T-helper 2 cell treated with Interferon-gamma antibody and Interleukin-4, amounts not matched to agents 5 μg/mL and 100 μg/mL, for 36 hours (primary cell): ENCODE measurements at places on chromosomes 3 and 15.

DNA sequence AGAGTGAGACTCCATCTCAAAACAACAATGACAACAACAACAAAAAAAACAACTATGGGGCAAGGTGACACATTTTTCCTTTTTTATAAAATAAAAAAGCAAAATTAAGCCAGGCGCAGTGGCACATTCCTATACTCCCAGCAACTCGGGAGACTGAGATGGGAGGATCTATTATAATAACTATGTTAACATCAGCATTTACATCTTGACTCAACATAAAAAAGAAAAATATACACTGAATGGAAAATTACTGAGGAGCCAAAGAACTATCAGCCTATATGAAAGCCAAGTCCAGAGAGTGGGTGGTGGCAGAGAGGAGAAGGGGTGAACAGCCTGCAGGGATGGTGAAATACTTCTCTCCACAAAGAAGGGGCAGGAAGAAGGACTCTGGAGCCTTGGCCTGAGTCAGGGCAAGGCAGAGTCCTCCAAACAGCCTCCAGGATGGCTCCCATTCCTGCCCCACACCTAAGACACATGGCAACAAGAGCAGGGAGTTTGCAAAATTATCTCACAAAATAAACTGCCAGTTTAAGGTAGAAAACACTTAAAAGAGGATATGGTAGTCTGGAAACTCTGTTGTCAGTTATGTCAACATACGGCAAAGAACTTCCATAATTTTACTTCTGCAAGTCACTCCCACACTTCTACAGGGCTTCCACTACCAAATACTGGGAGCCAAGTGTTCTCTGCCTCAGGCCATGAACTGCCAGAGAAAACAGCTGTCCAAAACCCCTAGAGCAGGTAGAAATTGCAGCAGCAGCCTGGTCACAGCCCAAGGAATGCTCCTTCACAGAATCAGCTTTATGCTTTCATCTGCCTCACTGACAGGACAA is 25.9 kb downstream of the HSPBAP1 start:
- no peaks in the 10 kb centered on the region for H3K27me3 ChIP-seq
- no peak for DNase-seq
- H3K36me3 ChIP-seq = peaks cover 2% of the 10 kb centered on the region
- H3K27ac ChIP-seq = no peak overlapping the region

DNA sequence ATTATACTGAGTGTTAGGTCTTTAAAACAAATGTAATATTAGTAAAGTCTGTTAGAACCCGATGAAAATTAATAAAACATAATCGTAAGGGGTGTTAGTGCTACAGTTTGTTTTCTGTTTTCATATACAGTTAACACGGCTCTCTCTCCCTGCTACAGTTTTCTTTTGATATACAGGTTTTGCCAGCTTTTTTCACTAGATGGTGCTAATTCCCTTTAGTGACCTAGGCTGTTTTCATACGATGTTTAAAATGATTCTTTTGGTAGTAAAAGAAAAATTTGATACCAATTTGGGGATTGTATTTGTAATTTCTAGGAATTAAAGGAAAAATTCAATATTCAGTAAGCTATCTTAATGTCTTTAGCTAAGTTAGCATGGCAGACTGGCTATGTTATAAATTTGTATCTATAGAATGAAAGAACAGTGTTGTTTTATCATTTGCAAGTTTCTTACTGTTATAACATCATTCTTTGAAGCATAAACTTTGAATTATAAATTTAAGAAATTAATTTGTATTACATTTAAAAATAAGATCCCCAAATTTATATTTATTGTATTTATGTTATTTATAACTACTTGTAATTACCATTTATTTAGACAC is 11.5 kb downstream of the APH1B start:
- H3K27ac ChIP-seq = peak overlapping the region; percentile 61
- no peak for DNase-seq
- peaks cover 19% of the 10 kb centered on the region for H3K36me3 ChIP-seq
- H3K27me3 ChIP-seq = no peaks in the 10 kb centered on the region
- H3K4me3 ChIP-seq = no peak overlapping the region

DNA sequence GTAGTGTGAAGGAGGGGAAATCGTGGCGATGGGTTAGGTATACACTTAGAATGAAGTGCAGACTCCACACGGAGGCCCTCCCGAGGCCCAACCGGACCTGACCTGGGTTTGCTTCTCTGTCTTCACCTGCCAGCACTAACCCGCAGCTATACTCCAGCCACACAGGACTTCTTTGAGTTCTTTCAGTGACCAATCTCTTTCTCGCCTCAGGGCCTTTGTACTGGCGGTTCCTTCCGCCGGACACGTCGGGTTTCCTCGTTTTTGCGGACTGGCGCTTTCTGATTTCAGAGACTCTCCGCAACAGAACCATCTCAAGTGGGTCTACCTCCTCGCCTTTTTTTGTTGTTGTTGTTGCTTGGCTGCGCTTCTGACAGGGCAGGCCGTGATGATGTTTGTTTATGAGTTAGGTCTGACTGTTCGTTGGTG is at the start of gene NEIL1:
Gene NEIL1, plus strand, starts transcription at position 244 of the 426 bp plus-strand sequence. CDS start 1,867 bp downstream, outside the sequence.
- no peak for DNase-seq
- H3K36me3 ChIP-seq = peaks cover 23% of the 10 kb centered on the region
- H3K4me3 ChIP-seq = peak within 1 kb of the TSS; percentile 75
- peaks cover 31% of the 10 kb centered on the region for H3K27me3 ChIP-seq

DNA sequence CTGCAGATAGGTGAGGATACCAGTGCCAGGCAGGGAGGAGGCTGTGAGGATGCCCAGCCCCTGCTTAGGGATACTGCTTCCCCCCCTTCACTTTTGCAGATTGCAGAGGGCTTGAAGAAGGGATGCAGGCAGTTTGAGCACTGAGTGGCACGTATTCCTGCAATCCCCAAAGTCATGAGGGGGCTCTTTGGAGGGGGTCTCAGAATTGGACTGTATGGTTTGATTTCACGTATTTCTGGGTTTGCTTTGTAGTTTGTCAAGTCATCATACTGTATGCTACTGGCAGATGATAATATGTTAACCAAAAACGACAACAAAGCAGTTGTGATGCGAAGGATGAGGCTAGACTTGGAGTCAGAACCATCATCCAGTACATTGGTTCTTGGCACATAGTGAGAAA is 28.1 kb downstream of the CHST14 start:
- H3K4me1 ChIP-seq = peaks cover 4% of the 10 kb centered on the region
- H3K27me3 ChIP-seq = peaks cover 15% of the 10 kb centered on the region
- no peak overlapping the region for H3K27ac ChIP-seq
- DNase-seq = no peak

- H3K4me3 ChIP-seq = no peak overlapping the region
- no peak overlapping the region for H3K27ac ChIP-seq
- DNase-seq = no peak
- no peaks in the 10 kb centered on the region for H3K27me3 ChIP-seq
Observed at GRCh38 chr3:126945171-126945721, 37.7 kb upstream of the PLXNA1 start.
